Thoracic aorta (tissue), 2 donors: ENCODE measurements at places on chromosomes 6 and 20. TPM values are rescaled to one million over a fixed set of nuclear protein-coding genes. Genes with fewer than 3 reads are reported as not detected.

The ANKRD66 gene
- total RNA-seq = not detected

The EEF1E1 gene
- total RNA-seq = 52.8 TPM

- no peaks in the 10 kb centered on the region for H3K4me1 ChIP-seq
- no peak for DNase-seq
- no peaks in the 10 kb centered on the region for H3K36me3 ChIP-seq
- H3K27me3 ChIP-seq = no peaks in the 10 kb centered on the region
- H3K4me3 ChIP-seq = no peak overlapping the region
Measured at GRCh38 chr6:110490110-110490509, 13.7 kb upstream of the SLC22A16 start.

GRCh38 chr6:11296449-11297375, 64.2 kb upstream of the NEDD9 start:
- no peaks in the 10 kb centered on the region for H3K27me3 ChIP-seq
- H3K4me3 ChIP-seq = no peak overlapping the region

DNA sequence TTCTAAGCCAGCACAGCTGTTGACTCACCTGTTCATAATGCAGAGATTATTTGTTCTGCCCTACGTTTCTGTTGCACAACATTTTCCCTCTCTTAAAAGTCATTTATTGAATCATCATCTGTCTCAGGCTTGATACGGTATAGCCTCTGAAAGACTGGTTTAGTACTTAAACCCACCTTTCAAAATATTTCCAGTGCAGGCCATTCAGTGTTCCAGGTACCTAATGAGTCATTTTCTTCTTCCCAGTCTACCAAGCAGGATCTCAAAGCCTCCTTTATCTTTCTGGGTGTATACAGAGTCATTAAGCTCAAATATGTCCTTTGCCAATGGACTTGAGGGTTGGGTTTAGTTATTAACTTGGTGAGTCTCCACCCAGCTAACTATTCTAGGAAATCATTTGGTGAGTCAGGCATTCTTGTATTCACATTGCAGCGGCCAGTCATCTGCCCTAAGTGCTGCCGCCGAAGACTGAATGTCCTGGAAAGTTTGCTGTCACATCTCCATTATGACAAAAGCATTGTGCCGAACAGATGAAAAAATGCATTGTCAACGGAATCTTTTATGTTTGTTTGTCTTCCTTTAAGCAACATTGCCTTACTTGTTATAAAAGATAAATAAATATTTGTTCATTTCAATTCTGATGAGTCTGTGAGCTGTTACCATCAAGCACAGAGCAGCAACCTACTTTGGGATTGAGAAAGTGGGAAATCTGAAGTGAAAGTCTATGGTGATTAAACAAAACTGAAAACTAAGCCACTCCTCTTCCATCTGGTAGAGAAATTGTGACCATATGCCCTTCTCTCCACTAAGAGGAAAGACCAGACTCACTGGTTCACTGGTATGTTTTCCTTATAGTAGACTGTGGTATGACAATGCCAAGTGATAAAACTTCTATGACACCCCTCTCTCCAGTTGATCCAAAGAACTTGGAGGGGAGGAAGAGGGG, 14.3 kb upstream of the FAM135A start:
- H3K27ac ChIP-seq = no peak overlapping the region
- H3K4me3 ChIP-seq = no peak overlapping the region
- DNase-seq = no peak
- H3K27me3 ChIP-seq = no peaks in the 10 kb centered on the region
- no peaks in the 10 kb centered on the region for H3K4me1 ChIP-seq
